ENCODE measurements at places on chromosomes 11 and 22. TPM values are rescaled to one million over a fixed set of nuclear protein-coding genes. Genes with fewer than 3 reads are reported as not detected.

GRCh38 chr11:46694607-46695006 is 5.8 kb downstream of the ARHGAP1 start:
- no peak overlapping the region for H3K4me3 ChIP-seq
- no peaks in the 10 kb centered on the region for H3K27me3 ChIP-seq
- DNase-seq, result no peak
- H3K36me3 ChIP-seq, result peaks cover 26% of the 10 kb centered on the region

GRCh38 chr22:49297286-49297870 is 530.3 kb downstream of the BRD1 start:
- no peaks in the 10 kb centered on the region for H3K27me3 ChIP-seq
- H3K4me3 ChIP-seq, result no peak overlapping the region
- no peaks in the 10 kb centered on the region for H3K4me1 ChIP-seq
- no peaks in the 10 kb centered on the region for H3K36me3 ChIP-seq
- H3K27ac ChIP-seq, result no peak overlapping the region

DNA sequence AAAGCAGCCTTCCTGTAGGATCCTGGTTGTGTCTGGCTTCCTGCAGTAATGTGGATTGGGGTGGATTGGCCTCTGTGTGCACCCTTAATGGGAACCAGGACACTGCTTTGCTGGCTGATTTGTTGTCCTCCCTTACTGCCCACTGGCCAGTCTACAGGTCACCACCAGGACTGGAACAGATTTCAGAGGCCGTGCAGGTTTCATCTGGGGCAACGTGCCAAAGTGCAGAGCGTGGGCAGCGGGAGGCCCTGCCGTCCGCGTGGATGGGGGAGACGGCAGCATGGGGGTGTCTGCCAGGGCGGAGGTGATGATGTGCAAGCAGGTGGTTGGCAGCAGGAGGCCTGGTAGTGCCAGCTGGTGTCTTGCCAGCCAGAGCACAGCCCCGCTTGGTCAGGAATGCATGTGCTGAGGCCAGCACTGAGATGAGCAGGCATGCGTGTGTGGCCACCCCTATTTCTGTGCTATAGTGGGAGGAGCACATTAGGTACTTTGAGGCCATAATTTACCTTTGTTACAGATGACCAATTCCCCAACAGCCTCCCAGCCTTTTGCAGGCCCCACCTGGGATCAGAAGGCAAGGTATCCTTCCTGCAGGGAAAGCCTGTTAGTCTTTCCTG is 24.3 kb downstream of the BCR start:
- H3K36me3 ChIP-seq, result no peaks in the 10 kb centered on the region
- no peak overlapping the region for H3K4me3 ChIP-seq
- no peaks in the 10 kb centered on the region for H3K27me3 ChIP-seq
- no peak overlapping the region for H3K27ac ChIP-seq
- H3K4me1 ChIP-seq, result no peaks in the 10 kb centered on the region
- no peak for DNase-seq

DNA sequence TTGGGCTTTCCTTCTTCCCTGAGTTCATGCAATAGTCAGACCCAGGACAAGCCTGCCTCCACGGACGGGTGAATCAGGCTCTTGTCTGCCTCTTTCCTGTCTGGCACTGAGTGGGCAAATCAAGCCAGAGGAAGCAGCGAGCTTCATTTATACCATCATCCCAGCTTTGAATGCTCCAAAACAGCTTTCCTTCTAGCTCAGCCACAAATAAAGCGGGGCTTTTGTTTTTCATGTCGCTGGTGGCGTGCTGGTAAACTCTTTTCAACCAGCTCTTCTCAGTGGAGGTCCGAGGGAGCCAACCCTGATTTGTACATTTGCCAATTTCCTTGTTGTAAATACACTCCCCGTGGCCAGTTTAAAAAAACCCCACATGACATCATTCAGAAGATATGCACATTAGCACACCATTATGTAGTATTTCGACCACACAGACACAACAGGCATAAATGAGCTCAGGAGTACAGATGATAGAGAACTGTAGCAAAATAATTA is 8.6 kb downstream of the C11orf91 start:
- peak overlapping the region; percentile 6 for H3K4me3 ChIP-seq
- DNase-seq, result peak; percentile 98
- H3K4me1 ChIP-seq, result peaks cover 60% of the 10 kb centered on the region
- H3K27me3 ChIP-seq, result no peaks in the 10 kb centered on the region

GRCh38 chr11:62958547-62959421 is 26.0 kb downstream of the SLC22A6 start:
- no peaks in the 10 kb centered on the region for H3K36me3 ChIP-seq
- H3K27me3 ChIP-seq, result no peaks in the 10 kb centered on the region
- H3K4me3 ChIP-seq, result no peak overlapping the region
- no peak overlapping the region for H3K27ac ChIP-seq
- DNase-seq, result peak; percentile 58

DNA sequence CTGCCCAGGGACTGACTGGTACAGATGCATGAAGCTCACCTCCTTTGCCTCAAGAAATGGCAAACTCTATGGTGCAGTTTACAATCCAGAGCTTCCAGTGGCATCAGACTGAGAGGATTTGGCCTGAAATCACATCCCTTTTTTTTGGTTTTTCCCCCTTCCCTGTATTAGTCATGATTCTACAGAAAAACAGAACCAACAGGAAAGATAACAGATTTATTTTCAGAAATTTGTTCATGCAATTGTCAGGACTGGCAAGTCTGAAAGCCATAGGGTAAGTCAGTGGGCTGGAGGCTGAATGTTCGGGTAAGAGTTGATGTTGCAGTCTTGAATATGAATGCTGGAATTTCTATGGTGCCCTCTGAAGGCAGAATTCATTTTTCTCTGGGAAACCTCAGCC is 12.0 kb upstream of the ZDHHC13 start:
- no peaks in the 10 kb centered on the region for H3K4me1 ChIP-seq
- H3K27me3 ChIP-seq, result no peaks in the 10 kb centered on the region
- no peak overlapping the region for H3K27ac ChIP-seq

DNA sequence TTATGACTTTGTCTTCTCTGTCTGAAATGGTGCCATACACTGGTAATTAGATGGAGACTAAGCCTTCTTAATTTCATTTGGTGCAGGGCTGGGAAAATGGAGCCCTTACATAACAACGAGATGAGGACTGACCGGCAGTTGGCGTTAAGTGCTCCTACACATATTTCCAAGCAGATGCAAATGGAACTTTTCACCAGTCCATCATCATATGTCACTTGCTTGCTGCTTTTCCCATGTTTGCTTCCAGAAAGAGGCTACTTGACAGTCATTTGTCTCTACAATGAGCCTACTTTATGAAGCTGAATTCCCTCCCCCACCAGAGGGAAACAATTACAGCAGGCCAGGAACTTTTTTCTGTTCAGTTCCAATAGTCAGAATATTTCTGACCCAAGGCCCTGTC is 32.6 kb downstream of the SVIP start:
- H3K4me1 ChIP-seq, result peaks cover 5% of the 10 kb centered on the region
- DNase-seq, result no peak
- H3K4me3 ChIP-seq, result no peak overlapping the region
- no peak overlapping the region for H3K27ac ChIP-seq
- no peaks in the 10 kb centered on the region for H3K36me3 ChIP-seq
- H3K27me3 ChIP-seq, result no peaks in the 10 kb centered on the region

- no peaks in the 10 kb centered on the region for H3K27me3 ChIP-seq
- no peak for DNase-seq
- H3K36me3 ChIP-seq, result peaks cover 78% of the 10 kb centered on the region
- no peak overlapping the region for H3K27ac ChIP-seq
- no peak overlapping the region for H3K4me3 ChIP-seq
- H3K4me1 ChIP-seq, result no peaks in the 10 kb centered on the region
Observed at GRCh38 chr11:3370311-3370870, 8.6 kb downstream of the ZNF195 start.

DNA sequence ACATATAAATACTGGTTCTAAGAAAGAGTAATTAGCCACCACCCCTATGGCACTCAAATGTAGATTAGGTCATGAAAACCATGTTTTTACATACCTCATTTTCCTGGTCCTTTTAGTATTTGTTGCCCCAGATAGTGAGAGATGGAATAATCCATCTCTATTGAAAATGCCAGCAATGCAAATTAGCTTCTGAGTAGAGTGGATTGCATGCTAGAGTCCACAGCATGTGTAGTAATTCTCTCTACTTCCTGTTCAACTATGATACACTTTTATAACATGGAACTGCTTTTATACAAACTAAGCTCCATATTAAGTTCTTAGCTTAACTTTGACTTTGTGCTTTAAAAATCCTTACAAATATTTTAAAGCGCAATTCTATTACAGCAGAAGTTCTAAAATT is 73.2 kb downstream of the TRPC6 start:
- peaks cover 13% of the 10 kb centered on the region for H3K27me3 ChIP-seq
- H3K4me1 ChIP-seq, result no peaks in the 10 kb centered on the region
- no peak for DNase-seq
- H3K27ac ChIP-seq, result no peak overlapping the region
- no peaks in the 10 kb centered on the region for H3K36me3 ChIP-seq

DNA sequence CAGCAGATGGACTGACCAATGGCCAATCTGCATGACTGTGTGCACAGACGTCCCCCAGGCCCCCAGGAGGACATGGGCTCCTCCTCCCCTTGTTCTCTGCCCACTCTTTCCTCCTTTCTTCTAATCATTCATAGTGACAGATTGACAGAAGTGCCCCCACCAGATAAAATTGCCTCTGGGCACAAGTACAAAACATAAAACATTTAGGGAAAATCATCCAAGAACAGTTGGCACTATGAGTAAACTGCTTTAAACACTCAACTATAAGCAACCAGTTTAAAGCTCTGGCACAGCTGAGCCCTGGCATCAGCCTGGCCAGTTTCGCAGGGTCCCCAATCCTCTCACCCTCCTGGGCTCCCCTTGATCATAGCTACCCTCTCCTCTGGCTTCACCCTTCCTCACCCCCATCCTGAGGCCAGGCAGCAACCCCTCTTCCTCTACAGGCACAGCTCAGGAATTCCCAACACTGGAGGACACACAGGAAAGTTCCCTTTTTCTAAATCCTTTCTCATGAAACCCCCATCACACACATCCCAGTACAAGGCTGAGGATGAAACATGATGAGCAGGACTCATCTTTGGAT is 232.9 kb downstream of the BUD13 start:
- H3K27ac ChIP-seq, result no peak overlapping the region
- no peaks in the 10 kb centered on the region for H3K36me3 ChIP-seq
- H3K4me3 ChIP-seq, result no peak overlapping the region
- no peak for DNase-seq
- peaks cover 93% of the 10 kb centered on the region for H3K27me3 ChIP-seq

- H3K36me3 ChIP-seq, result no peaks in the 10 kb centered on the region
- no peaks in the 10 kb centered on the region for H3K27me3 ChIP-seq
- H3K4me1 ChIP-seq, result peaks cover 14% of the 10 kb centered on the region
Observed at GRCh38 chr11:72781313-72782080, 12.3 kb downstream of the STARD10 start.

GRCh38 chr11:126537492-126537891 is 182.0 kb downstream of the ST3GAL4 start:
- no peak for DNase-seq
- H3K36me3 ChIP-seq, result no peaks in the 10 kb centered on the region
- no peak overlapping the region for H3K27ac ChIP-seq
- H3K4me3 ChIP-seq, result no peak overlapping the region
- H3K27me3 ChIP-seq, result no peaks in the 10 kb centered on the region

DNA sequence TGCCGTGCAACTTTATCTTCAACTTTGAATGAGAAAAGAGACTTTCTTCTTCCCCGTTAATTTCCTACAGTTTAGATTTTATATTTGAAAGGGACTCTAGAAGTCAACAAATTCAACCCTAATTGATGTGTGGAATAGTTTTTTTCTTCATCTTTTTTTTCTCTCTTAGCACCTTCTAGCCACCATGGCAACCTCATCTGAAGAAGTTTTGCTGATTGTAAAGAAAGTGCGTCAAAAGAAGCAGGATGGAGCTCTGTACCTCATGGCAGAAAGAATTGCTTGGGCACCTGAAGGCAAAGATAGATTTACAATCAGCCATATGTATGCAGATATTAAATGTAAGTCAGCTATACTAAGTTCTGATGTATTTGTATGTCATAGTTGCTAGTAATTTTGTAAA is 10.5 kb downstream of the GTF2H1 start:
- H3K27me3 ChIP-seq, result no peaks in the 10 kb centered on the region
- peaks cover 51% of the 10 kb centered on the region for H3K36me3 ChIP-seq
- peaks cover 11% of the 10 kb centered on the region for H3K4me1 ChIP-seq
- H3K27ac ChIP-seq, result no peak overlapping the region
- H3K4me3 ChIP-seq, result no peak overlapping the region

DNA sequence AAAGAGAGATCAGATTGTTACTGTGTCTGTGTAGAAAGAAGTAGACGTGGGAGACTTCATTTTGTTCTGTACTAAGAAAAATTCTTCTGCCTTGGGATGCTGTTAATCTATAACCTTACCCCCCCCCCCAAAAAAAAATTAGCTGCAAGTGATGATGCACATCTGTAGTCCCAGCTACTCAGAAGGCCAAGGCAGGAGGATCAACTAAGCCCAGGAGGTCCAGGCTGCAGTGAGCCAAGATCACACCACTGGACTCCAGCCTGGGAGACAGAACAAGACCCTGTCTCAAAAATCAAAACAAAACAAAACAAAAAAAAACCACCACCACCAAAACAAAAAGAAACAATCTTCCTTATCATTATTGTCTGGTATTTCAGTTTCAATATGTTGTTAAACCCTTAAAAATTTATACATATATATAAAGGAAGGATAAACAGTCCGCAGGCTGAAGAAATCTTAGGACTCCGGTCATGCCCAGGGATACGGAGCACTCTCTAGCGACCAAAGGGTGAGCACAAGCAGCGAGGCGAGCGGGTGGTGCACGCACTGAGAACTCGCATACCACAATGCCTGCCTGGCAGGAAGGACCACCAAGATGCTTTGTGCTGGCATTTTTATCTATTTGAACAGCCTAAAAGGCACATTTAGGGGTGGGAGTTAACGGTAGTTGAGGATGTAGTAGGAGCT is 6.4 kb downstream of the POLDIP3 start:
- H3K36me3 ChIP-seq, result peaks cover 27% of the 10 kb centered on the region
- no peaks in the 10 kb centered on the region for H3K27me3 ChIP-seq
- H3K4me1 ChIP-seq, result peaks cover 49% of the 10 kb centered on the region
- DNase-seq, result no peak

GRCh38 chr11:29184939-29185890 is 831.6 kb downstream of the KCNA4 start:
- H3K4me1 ChIP-seq, result peaks cover 51% of the 10 kb centered on the region
- peak overlapping the region; percentile 17 for H3K4me3 ChIP-seq

DNA sequence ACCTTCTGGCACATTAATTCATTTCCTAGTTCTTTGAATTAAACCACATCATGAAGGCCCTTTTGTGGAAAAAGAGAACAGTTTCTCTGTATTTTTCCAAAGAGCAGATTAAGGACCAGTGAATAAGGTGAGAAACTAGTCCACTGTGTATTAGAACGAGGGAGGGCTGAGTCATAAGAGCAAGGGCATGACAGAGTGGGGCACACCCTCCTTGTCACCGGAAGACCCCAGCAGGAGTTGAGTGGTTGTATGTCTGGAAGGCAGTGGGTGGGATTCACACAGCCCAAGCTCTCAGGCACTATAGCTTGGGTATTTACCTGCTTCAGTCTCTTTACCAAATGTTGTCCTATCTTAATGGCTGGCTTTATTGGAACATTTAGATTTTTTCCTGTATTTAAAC is 86.8 kb downstream of the BMAL1 start:
- no peak overlapping the region for H3K4me3 ChIP-seq
- peak; percentile 51 for DNase-seq
- H3K27ac ChIP-seq, result no peak overlapping the region
- H3K36me3 ChIP-seq, result no peaks in the 10 kb centered on the region
- no peaks in the 10 kb centered on the region for H3K27me3 ChIP-seq

Gene KCNJ1
- not detected for total RNA-seq

Gene LDHAL6A
- not detected for total RNA-seq

Gene ZNF70
- 9.6 TPM for total RNA-seq

Gene SLC29A2
- total RNA-seq, result 60.4 TPM

Gene P2RX3
- total RNA-seq, result not detected

Gene NXPE2
- not detected for total RNA-seq

Gene FBXO7
- total RNA-seq, result 89.0 TPM

Gene CABP4
- not detected for total RNA-seq

Gene MOV10L1
- 0.33 TPM for total RNA-seq

Measured in A673 (cell line).